ENCODE measurements at places on chromosomes 5 and 9. TPM values are rescaled to one million over a fixed set of nuclear protein-coding genes. Genes with fewer than 3 reads are reported as not detected.
A peak's percentile ranks its signal among the peaks of the same experiment; 100 is the strongest.

- H3K4me1 ChIP-seq: no peaks in the 10 kb centered on the region
- no peak overlapping the region for H3K4me3 ChIP-seq
- DNase-seq: no peak
- no peaks in the 10 kb centered on the region for H3K27me3 ChIP-seq
- no peaks in the 10 kb centered on the region for H3K36me3 ChIP-seq
- H3K27ac ChIP-seq: no peak overlapping the region
Measured at GRCh38 chr5:124453221-124454051, 293.0 kb downstream of the ZNF608 start.

- no peaks in the 10 kb centered on the region for H3K36me3 ChIP-seq
- H3K4me1 ChIP-seq: peaks cover 9% of the 10 kb centered on the region
- no peak overlapping the region for H3K27ac ChIP-seq
- no peak overlapping the region for H3K4me3 ChIP-seq
- DNase-seq: no peak
Measured at GRCh38 chr5:95069948-95070347, 214.9 kb downstream of the MCTP1 start.

DNA sequence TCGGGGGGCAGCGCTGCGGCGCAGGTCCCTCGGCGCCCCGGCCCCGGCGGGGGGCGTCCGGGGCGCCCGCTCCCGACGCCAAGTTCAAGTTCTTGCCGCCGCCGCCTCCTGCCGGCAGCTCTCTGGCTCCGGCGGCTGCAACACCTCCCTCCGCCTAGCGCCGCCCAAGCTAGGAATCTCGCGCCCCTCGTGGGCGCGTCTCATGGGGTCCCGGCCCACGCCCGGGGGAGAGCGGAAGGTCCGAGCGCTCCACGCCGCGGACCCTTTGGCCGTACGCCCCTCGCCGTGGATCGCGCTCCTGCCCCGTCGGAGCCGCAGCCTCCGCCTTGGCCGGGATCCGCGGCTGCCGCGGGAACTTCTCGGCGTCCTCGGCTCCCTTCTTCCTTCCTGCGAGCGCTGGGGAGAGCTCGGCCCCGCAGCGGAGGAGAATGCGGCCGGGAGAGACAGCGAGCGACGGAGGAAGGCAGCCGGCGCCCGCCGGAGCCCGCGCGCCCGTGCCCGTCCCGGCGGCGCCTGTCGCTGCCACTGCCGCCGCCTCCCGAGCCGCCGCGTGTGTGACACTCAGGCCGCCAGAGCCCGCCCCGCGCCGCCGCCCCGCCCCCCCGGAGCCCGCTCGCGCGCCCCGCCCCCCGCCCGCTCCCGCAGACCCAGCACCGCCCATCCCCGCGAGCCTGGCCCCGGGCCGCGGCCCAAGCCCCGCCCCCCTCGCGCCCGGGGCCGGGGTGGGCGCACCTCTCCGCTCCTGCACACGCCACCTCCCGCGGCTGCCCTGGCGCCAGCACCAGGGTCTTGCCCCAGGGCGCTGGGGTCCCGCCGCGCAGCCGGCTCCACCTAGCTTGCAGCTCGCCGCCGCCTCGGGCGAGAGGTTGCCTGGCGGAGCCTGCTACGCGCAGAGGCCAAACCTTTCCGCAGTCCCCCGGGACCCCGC, at the start of gene SHB:
Gene SHB, minus strand, starts transcription at position 527 of the 928 bp plus-strand sequence. CDS start 582 bp downstream, outside the sequence.
- H3K4me3 ChIP-seq: peak within 1 kb of the TSS; percentile 89
- H3K4me1 ChIP-seq: peaks cover 20% of the 10 kb centered on the region
- H3K27ac ChIP-seq: peak within 1 kb of the TSS; percentile 91
- DNase-seq: peak; percentile 87
- no peaks in the 10 kb centered on the region for H3K27me3 ChIP-seq

DNA sequence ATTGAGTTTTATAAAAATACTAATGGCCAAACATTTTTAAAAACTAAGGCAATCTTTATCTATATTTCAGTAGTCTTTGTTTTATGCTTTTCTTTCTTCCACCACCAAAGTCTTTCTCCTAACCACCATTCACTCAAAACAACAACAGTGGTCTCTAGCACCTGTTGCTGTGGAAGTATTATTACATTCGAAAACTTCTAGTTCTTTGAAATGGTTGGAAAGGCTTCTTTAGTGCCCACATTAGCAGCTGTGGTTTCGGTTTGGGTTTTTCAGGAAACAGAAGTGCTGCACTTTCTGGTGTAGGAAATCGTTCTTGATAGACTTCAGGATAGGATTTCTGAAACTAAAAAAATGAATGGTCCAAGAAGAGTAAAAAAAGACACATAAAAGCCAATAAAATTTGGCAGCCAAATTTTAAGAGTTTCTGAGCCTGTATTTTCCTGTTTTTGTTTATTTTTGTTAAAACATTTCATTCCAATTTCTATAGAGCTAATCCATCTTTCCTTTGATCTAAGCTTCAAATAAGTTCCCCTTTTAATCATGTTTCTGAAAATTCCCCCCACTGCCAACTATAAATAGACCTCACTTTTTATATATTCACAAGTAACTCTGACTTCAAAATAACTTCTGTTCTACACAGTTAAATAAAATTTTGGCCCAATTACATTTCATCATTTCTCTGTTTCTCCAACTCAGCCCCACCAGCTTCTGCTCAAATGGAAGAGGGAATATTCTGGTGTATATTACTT, 102.2 kb downstream of the DEPDC1B start:
- no peaks in the 10 kb centered on the region for H3K27me3 ChIP-seq
- H3K4me1 ChIP-seq: peaks cover 6% of the 10 kb centered on the region
- H3K4me3 ChIP-seq: no peak overlapping the region
- no peak for DNase-seq
- no peak overlapping the region for H3K27ac ChIP-seq
- no peaks in the 10 kb centered on the region for H3K36me3 ChIP-seq

GRCh38 chr5:180215783-180216630, 7.0 kb upstream of the RASGEF1C start:
- no peak for DNase-seq
- no peaks in the 10 kb centered on the region for H3K27me3 ChIP-seq
- no peaks in the 10 kb centered on the region for H3K36me3 ChIP-seq

DNA sequence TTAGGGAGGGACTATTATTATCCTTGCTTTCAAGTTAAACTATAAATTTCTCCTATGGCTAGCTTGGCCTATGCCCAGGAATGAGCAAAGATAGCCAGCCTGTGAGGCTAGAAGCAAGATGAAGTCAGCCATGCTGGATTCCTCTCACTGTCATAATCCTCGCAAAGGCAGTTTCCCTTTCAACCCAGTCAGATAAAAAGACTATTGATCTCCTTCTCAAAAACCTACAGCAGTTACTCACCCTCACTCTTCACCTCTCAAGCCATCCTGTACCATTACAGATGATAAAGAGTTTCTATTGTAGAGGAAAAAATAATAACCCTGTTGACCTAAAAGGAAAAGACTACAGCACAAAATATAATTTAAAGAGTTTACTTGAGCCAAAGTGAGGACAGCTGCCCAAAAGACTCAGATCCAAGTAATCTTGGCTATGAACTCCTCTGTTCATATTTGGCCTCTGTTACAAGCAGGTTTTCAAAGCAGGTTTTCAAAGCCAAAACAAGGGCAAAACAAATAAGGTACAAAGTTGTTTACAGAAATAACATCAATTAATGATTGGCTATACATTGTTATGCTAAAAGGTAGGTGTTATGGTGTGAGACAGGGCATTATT, 41.7 kb downstream of the KCNV2 start:
- no peaks in the 10 kb centered on the region for H3K27me3 ChIP-seq
- H3K27ac ChIP-seq: no peak overlapping the region
- no peak overlapping the region for H3K4me3 ChIP-seq
- no peaks in the 10 kb centered on the region for H3K36me3 ChIP-seq
- H3K4me1 ChIP-seq: peaks cover 6% of the 10 kb centered on the region
- no peak for DNase-seq

GRCh38 chr5:111741278-111741677, 15.7 kb downstream of the NREP start:
- H3K4me1 ChIP-seq: no peaks in the 10 kb centered on the region
- no peak for DNase-seq
- no peaks in the 10 kb centered on the region for H3K27me3 ChIP-seq
- no peak overlapping the region for H3K4me3 ChIP-seq
- no peaks in the 10 kb centered on the region for H3K36me3 ChIP-seq
- H3K27ac ChIP-seq: no peak overlapping the region

DNA sequence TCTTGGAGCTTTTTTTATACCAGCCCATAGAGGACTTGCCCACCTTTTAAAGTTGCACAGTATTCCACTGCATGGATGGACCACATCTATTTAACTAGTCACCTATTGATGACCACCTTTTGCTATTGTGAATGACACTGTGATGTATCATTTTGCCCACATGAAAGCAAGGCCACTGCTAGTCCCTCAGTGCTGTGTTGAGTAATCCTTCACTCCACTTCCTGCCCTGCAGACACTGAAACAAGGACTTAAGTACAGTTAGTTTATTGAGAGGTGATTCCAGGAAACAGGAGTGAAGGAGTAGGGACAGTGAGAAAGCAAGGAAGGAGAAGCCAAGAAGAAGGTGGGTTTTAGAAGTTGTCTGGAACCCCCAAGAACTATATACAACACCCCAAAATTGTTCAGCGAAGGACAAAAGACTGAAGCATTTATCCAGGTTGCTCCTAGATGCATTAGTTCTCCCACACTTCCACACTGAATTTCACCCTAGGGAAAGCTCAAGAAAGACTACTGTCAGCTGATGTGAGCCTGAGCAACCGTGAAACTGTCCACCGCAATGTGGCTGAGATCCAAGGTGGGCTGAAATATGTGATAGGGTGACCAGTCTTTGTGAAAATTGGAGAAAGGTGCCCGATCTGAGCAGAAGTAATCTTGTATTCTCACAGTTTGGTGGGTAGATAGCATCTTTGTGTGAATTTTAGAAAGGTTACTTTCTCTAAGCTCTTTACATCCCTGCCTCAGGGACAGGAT, 45.2 kb upstream of the ANKRD31 start:
- H3K27ac ChIP-seq: no peak overlapping the region
- no peak for DNase-seq
- H3K4me3 ChIP-seq: no peak overlapping the region
- H3K4me1 ChIP-seq: no peaks in the 10 kb centered on the region

GRCh38 chr5:71475788-71476384, 20.4 kb downstream of the BDP1 start:
- H3K27me3 ChIP-seq: no peaks in the 10 kb centered on the region
- H3K4me3 ChIP-seq: no peak overlapping the region
- DNase-seq: peak; percentile 49
- H3K27ac ChIP-seq: peak overlapping the region; percentile 10
- peaks cover 46% of the 10 kb centered on the region for H3K36me3 ChIP-seq

DNA sequence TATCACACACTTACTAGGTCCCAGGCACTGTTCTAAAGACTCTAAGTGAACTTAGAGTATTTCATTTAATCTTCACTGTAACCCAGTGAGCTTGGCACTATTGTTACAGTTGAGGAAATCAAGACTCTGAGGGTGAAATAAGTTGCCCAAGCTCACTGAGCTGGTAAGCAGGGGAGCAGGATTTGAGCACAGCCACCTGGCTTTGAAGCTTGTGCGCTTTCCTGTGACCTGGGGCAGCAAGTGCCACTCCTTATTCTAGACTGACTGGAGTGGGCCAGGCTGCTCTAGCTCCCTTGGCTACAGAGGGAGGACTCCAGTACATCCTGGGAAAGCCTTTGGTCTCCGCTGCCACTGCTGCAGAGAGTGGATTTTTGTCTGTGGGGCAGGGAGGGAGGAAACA, 50.0 kb downstream of the RGS3 start:
- H3K4me1 ChIP-seq: no peaks in the 10 kb centered on the region
- H3K27ac ChIP-seq: no peak overlapping the region
- H3K4me3 ChIP-seq: no peak overlapping the region
- H3K27me3 ChIP-seq: no peaks in the 10 kb centered on the region
- H3K36me3 ChIP-seq: no peaks in the 10 kb centered on the region

DNA sequence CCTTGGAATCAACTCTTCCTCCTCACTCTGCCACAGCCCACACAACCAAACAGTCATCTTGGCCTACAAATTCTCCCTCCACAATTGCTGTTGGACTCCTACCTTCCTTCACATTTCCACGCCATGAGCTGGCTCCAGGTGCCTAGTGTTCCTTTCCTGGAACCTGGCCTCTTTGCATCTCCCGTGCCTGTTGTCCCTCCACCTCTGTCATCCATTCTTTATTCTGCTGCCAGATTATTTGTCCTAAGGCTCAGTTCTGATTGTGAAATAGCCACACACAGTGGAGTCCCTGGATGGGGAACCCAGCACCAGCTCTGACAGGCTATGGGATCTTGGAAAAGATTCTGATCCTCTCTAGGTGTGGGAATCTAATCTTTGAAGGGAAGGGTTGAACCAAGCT, 109.1 kb upstream of the ANKH start:
- H3K4me1 ChIP-seq: no peaks in the 10 kb centered on the region
- H3K4me3 ChIP-seq: no peak overlapping the region
- H3K27ac ChIP-seq: no peak overlapping the region
- H3K27me3 ChIP-seq: no peaks in the 10 kb centered on the region
- DNase-seq: no peak
- H3K36me3 ChIP-seq: no peaks in the 10 kb centered on the region

GRCh38 chr5:11809407-11809806, 94.8 kb downstream of the CTNND2 start:
- no peaks in the 10 kb centered on the region for H3K36me3 ChIP-seq
- H3K27ac ChIP-seq: no peak overlapping the region
- no peak overlapping the region for H3K4me3 ChIP-seq
- DNase-seq: no peak
- no peaks in the 10 kb centered on the region for H3K4me1 ChIP-seq

DNA sequence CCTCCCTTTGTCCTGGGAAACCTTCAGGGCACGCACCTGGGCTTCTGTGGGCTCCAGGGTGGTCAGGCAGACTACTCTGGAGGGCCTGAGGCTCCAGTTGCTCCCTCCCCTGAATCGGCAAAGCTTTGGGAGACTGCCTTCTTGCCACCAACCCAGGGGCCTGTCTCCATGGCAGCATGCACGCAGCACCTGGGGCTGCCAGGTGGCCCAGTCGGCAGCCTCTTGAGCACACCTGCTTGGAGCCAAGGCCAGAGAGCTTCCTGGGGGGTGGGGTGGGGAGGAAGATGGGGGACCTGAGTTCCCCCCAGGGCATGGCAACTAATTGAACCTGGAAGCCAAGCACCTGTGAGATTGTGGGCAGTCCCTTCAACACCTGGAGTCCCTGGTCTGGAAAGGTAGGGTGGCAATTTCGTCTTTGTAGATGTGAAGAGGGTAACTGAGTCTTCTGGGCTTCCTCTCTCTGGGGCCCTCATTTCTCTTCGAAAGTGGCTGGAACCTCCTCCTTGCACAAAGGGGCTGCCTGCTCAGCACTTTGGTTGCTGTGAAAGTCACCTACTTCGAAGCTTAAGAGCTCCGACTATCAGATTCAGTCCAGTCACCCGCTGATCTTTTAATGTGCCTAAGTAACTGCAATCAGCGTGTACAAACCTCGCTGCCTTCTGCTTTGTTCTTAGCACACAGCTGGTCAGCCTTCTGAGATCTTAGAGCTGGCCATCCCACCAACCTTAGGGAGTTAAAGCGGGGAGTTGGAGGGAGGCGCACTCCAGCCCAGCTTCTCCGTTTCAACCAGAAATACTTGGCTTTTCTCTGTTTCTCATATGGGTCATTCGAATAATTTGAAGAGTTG, 4.0 kb downstream of the RNF183 start:
- no peak for DNase-seq
- H3K27ac ChIP-seq: no peak overlapping the region
- no peaks in the 10 kb centered on the region for H3K27me3 ChIP-seq
- no peaks in the 10 kb centered on the region for H3K4me1 ChIP-seq

The TAF11L12 gene
- total RNA-seq: not detected

The PROB1 gene
- 1.0 TPM for total RNA-seq

The ARPC5L gene
- total RNA-seq: 73.3 TPM

The GNA14 gene
- 3.8 TPM for total RNA-seq

The ZBTB5 gene
- total RNA-seq: 17.2 TPM

The LCN9 gene
- not detected for total RNA-seq

The PRPF4 gene
- 54.4 TPM for total RNA-seq

The OR1L6 gene
- not detected for total RNA-seq

The RNF44 gene
- 92.8 TPM for total RNA-seq

The FKBP15 gene
- 22.0 TPM for total RNA-seq

The FER gene
- total RNA-seq: 16.4 TPM

The RFESD gene
- total RNA-seq: 3.5 TPM

The CD74 gene
- not detected for total RNA-seq

The CEP72 gene
- 40.1 TPM for total RNA-seq

The GABRA6 gene
- not detected for total RNA-seq
